ENCODE measurements at places on chromosomes 3 and 15. TPM values are rescaled to one million over a fixed set of nuclear protein-coding genes. Genes with fewer than 3 reads are reported as not detected.

TRPM1 gene
- not detected for total RNA-seq

- DNase-seq: no peak
These were observed 30.2 kb upstream of the BSN start for GRCh38 chr3:49523756-49524747.

DNA sequence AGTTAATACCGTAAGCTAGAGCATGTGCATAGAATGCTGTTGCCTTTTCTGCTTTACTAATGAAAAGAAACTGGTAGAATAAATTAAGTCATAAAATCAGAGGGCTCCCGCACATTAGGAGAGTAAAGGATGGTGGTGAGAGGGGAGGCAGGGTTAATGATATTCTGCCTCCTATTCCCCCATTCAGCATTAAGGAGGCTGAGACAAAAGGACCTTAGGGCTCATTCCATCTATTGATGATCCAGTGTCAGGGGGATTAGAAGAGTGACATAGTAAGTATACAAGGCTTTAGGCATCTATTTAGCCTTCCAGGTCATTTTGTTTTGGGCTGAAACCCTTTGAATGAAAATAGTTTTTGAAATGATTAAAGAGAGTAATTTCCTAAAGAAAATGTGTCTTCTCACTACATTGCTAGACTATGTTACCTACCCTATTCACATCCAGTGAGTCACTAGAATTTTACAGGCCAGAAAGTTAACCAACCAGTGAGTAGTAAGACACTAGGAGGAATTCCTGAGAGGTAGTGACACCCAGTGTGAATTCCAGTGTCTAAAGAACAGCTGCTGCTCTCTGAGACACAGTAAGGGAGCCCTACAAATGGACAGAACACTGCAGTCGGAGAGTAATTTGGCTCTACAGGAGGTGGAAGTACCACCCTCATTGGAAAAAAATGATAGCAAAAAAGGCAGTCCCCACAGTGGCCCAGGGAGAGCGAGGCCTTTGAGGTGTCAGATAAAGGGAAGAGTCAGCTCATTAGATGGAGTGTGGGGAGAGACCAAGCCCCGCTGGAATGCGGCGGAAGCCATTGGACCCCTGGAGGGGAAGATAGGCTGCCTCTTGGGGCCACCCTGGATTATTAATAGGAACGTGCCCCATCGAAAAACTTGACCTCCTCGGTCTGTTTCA lies 67.6 kb downstream of the TUSC7 start:
- DNase-seq: no peak

GPR62 gene
- total RNA-seq: not detected

SLCO2A1 gene
- total RNA-seq: not detected

- DNase-seq: no peak
These were observed 14.0 kb upstream of the UACA start for GRCh38 chr15:70777170-70777926.

CHL1 gene
- 16.4 TPM for total RNA-seq

GRCh38 chr3:12425850-12426579 lies 58.3 kb upstream of the TSEN2 start:
- no peak for DNase-seq

GRCh38 chr15:75982468-75982867 lies 29.8 kb downstream of the NRG4 start:
- DNase-seq: no peak

GRCh38 chr3:149466192-149466591 lies 8.3 kb upstream of the TM4SF4 start:
- DNase-seq: no peak

GRCh38 chr15:99213187-99213811 lies 36.1 kb downstream of the TTC23 start:
- DNase-seq: peak; percentile 50

ITIH1 gene
- 0.53 TPM for total RNA-seq

DNA sequence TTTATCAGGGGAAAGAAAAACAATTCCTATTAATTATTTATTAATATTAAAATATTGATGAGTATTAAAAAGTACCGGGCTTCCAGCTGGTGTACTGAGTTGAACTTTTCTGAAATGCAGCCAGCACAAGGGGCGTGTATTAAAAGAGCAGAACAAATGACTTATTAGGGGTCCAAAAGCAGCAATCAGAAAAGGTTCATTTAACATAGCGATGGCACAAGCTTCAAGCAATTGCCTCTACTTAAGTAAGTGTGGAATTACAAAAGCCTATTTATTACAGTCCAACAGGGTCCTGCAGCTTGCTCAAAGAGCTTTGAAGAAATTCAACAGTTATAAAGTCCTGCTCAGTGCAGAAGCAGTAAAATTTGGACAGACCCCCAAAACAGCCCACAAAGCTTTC lies 285.6 kb downstream of the EPHA3 start:
- DNase-seq: no peak

DNA sequence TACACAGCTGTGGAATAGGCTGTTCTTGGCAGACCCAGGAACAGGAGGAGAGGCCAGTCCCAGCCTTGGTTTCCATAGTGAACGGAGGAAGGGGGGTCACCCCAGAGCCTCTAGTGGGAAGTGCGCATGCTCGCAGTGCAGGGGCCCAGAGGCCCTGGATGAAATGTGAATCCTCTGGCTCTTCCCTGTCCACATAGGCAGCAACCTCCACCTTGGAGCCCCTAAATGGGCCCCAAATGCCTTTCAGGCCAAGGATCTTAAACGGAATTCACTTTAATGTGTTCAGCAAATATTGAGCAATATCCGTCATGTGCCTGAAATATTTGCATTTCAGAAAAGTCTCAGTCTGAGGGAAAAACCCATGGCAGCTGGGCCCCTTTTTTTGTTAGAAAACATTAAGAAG lies 3.3 kb upstream of the NDN start:
- no peak for DNase-seq

TM4SF1 gene
- not detected for total RNA-seq

- DNase-seq: no peak
These were observed 48.4 kb downstream of the OPA1 start for GRCh38 chr3:193641440-193641775.

SERPINI1 gene
- 7.0 TPM for total RNA-seq

- no peak for DNase-seq
These were observed 73.3 kb downstream of the MRPL46 start for GRCh38 chr15:88393719-88394519.

DNA sequence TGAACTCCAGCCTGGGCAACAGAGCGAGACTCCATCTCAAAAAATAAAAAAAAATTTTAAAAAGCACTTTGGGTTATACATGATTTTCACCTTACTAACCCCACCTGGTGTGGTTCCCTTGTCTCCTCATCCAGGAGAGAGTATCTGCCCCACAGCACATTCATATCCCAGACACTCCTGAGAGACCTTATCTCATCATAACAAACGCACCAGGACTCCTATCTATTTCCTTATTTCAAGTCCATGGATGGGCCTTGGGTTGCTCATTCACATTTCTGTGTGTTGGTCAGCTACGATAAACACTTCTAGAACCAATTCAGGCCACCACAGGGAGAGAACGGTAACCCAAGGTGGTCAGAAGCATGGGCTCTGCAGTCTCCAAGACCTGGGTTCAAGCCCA lies 88.6 kb upstream of the SPATA12 start:
- no peak for DNase-seq

DNA sequence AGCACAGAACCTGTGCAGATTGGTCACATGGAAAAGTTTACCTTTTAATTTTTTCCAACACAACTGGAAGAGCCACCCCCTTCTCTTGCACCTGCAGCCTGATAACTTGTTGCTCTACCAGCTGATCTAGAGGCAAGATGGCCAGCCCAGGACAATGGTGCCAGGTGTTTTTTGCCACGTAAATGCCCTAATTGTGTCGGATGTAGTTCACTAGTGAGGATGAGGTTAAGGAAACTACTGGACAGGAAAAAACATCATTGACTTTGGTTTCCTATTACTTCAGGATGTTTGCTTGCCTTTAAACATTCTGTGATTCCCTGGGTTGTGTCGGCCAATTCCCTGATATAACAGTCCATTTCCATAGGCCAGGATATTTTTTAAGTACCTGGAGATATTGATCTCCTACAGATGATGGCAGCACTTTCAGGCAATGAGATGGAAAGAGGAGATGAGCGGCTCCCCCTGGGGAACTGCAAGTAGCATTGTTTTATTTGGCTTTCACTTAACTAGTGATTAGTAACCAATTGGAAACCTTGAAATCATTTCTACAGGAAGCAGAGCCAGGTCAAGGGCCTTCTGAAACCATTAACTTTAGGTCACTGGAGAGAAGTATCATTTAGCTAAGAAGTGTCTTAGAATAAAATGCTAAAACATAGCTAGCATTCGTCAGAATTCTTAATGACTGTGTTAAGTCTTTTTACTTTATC lies 72.5 kb downstream of the OSBPL10 start:
- DNase-seq: no peak

P3H2 gene
- total RNA-seq: not detected

DNA sequence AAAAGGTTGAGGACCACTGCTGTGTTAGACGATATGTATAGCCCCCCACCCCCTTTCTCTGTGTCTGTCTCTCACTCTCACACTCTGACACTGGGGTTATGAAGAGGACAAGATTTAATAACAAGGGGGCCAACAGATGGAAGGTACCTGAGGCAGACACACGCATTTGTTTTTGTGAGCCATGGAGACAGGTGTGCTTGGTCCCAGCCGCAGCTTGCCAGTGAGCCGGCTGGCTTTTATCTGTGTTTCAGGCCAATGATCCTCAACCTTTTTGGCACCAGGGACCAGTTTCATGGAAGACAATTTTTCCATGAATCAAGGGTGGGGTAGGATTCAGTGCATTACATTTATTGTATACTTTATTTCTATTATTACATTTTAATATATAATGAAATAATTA lies 394.9 kb upstream of the RGMA start:
- DNase-seq: no peak

GRCh38 chr3:190307164-190307545 lies 15.1 kb downstream of the CLDN1 start:
- no peak for DNase-seq

- DNase-seq: no peak
These were observed 1.9 kb upstream of the FETUB start for GRCh38 chr3:186638259-186638658.

CD200 gene
- 36.0 TPM for total RNA-seq

- no peak for DNase-seq
These were observed 431.2 kb downstream of the SOX2 start for GRCh38 chr3:182142928-182143327.

DNA sequence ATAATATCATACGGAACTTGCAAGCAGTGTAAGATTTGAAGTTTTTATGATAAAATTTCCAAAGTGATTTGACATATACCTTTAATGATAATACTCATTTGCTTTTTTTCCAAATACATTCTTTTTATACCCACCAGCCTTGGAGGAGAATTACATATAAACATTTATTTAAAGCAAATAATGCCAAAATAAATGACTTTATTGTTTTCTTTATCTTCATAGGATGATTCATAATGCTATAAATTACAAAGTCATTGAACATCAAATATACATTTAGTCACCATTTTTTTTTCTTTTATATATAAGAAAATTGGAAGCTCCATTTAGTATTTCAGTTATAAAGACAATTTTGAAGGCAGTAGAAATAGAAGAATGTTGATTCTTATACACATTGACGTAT lies 450.9 kb downstream of the NAALADL2 start:
- DNase-seq: no peak

- no peak for DNase-seq
These were observed 7.7 kb downstream of the POU1F1 start for GRCh38 chr3:87268646-87269211.

BUB1B gene
- total RNA-seq: 2.9 TPM

DNA sequence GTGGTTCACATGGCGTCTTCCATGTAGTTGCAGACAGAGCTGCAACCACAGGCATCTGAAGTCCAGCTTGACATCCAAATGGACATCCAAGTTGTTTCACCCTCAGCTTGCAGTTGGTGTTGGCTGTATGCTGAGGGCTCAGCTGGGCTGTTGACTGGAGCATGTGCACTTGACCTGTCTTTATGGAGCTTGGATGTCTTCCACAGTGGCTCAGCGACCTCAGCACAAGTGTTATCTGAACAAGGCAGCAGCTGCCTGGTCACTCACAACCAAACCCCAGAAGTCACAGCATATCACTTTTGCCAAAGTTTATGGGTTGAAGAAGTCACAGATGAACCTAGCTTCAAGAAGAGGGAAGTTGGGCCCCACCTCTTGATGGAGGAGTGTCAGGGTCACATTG lies 92.9 kb downstream of the TPRA1 start:
- DNase-seq: no peak

LNP1 gene
- 1.9 TPM for total RNA-seq

AEN gene
- 24.0 TPM for total RNA-seq

DNA sequence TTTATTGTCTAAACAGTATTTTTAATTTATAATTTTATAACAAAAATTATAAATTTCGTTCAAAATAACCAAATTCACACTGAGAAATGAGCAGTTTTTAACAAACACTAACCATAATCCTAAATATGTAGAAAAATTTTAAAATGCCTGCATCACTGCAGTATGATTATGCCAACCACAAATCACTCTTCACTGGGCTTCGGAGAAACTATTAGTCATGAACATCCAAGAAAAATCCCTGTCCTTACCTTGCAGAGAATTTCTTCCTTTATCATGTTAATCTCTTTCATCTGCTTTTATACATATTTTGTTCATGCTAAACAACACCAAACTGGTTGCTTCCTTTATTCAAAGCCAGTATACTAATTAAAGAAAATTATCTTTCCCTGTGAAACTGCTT lies 511.0 kb upstream of the ALCAM start:
- no peak for DNase-seq

DNA sequence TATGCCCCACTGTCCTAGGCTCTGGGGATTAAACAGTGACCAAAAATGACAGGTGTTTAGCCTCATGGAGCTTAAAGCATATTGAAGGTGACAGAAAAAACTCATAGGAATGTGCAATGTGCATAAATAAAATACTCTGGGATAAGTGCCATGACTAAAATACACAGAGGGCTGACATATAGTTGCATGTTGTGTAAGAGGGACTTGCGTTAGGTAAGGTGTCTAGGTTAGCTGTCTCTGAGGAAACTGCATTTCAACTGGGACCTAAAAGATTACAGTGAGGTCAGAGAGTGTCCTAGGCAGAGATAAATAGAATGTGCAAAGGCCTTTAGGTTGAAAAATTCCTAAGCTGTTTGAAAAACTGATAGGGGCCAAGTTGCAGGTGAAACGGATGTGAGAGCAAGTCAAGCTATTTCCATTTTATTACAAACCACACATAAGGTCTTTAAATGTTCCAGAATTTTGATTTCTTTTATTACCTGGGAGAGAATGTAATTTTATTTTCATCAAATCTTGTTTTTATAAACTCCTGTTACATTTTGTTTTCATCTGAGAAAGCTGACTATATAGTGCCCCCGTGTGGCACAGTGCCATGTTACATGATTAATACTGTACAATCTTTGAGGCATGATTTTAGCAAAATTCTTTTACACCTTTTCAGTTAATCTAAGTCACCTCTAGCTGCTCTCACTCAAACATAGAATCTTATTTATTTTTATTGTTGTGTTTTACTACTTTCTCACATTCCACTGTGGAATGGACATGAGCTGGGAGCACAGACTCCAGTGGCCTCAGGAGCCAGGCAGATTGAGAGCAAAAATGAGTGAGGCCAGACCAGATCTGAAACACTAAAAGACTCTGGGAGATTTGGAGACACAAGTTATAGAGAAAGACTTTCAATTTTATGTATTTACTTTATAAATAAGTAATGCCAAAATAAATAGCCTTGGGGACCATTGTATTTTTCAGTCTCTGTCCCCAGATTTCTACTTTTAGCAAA lies 259.6 kb upstream of the ZNF717 start:
- DNase-seq: no peak

GRCh38 chr3:123140550-123140949 lies 61.2 kb upstream of the SEC22A start:
- no peak for DNase-seq

GRCh38 chr3:179972881-179973423 lies 63.8 kb downstream of the PEX5L start:
- DNase-seq: no peak

Measured in B cell (primary cell).